ENCODE measurements at places on chromosomes 4 and X.

DNA sequence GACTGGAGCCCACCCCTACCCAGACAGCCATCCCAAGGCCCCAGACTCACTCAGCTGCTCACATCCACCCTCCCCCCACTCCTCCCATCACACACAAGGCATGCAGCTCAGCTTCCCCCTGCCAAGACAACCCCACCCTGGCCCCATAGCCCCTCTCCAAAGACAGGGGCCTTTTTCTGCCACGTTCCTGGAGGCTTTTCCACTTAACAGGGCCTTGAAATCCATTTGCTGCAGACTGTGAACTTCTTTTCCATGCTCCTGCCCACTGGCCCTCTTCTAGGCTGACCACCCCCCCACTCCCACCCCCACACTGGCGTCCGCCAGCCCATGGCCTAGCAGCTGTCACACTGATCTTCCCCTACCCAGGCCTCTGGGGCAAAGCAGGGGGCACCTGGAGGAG is 76.0 kb downstream of the PJA1 start:
- no peak for DNase-seq
- no peaks in the 10 kb centered on the region for H3K4me1 ChIP-seq
- no peak overlapping the region for H3K4me3 ChIP-seq
- no peak overlapping the region for H3K27ac ChIP-seq

DNA sequence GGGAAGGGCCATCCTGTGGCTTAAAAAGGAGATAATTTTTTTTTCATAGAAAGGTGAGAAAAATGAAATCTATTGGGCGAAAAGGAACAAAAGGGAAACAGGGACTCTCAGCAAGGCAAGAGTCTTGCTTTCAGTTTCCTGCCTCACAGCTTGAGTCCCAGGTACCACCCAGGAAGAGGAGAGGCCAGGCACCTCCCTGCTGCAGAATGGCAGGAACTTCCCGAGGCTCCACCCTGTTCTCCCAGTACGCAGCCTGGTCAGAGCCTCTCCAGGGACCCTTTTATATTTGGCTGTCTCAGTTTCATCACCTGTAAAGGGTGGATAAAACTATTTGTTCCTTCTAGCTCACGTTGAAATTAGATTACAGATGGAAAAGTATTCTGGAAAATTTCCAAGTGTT is 33.8 kb downstream of the UCHL1 start:
- no peak for DNase-seq
- H3K4me1 ChIP-seq, result no peaks in the 10 kb centered on the region
- no peaks in the 10 kb centered on the region for H3K27me3 ChIP-seq
- no peak overlapping the region for H3K4me3 ChIP-seq
- no peaks in the 10 kb centered on the region for H3K36me3 ChIP-seq

- peaks cover 28% of the 10 kb centered on the region for H3K36me3 ChIP-seq
- H3K4me3 ChIP-seq, result no peak overlapping the region
- no peaks in the 10 kb centered on the region for H3K4me1 ChIP-seq
- no peak for DNase-seq
- H3K27me3 ChIP-seq, result no peaks in the 10 kb centered on the region
Observed at GRCh38 chr4:139508581-139509237, 47.3 kb downstream of the SETD7 start.

GRCh38 chr4:87270825-87271224 is 50.4 kb upstream of the KLHL8 start:
- DNase-seq, result no peak
- peaks cover 10% of the 10 kb centered on the region for H3K27me3 ChIP-seq
- H3K4me1 ChIP-seq, result peaks cover 3% of the 10 kb centered on the region
- H3K4me3 ChIP-seq, result no peak overlapping the region

GRCh38 chr4:143405075-143405730 is 68.5 kb downstream of the GAB1 start:
- no peak for DNase-seq
- H3K4me1 ChIP-seq, result peaks cover 24% of the 10 kb centered on the region
- H3K27ac ChIP-seq, result no peak overlapping the region
- peaks cover 3% of the 10 kb centered on the region for H3K27me3 ChIP-seq
- H3K36me3 ChIP-seq, result no peaks in the 10 kb centered on the region
- no peak overlapping the region for H3K4me3 ChIP-seq

GRCh38 chrX:22136711-22137110 is 104.6 kb downstream of the PHEX start:
- DNase-seq, result no peak
- H3K36me3 ChIP-seq, result no peaks in the 10 kb centered on the region
- no peak overlapping the region for H3K4me3 ChIP-seq
- peaks cover 3% of the 10 kb centered on the region for H3K4me1 ChIP-seq
- H3K27me3 ChIP-seq, result no peaks in the 10 kb centered on the region
- no peak overlapping the region for H3K27ac ChIP-seq

DNA sequence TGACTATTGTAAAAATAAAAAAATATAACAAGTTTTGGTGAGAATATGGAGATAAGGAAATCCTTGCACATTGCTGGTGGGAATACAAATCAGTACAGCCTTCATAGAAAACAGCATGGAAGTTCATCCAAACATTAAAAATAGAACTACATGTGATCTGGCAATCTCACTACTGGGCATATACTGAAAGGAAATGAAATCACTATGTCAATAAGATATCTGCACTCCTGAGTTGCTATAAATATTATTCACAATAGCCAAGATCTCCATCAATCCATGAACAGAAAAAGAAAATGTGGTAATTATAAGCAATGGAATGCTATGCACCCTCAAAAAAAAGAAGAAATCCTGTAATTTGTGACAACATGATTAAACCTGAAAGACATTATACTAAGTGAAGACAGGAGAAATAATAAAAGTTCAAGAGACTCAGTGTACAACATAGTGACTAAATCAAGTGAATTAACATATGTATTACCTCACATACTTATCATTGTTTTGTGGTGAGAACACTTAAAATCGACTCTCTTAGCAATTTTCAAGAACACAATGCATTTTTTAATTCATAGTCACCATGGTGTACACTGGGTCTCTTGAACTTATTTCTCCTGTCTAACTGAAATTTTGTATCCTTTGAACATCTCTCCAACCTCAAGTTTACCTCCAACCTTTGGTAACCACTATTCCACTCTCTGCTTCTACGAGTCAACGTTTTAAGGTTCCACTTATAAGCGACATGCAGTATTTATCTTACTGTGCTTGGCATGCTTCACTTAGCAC is 1703.7 kb upstream of the AGA start:
- H3K4me1 ChIP-seq, result no peaks in the 10 kb centered on the region
- no peak overlapping the region for H3K27ac ChIP-seq
- H3K4me3 ChIP-seq, result no peak overlapping the region
- H3K36me3 ChIP-seq, result no peaks in the 10 kb centered on the region

DNA sequence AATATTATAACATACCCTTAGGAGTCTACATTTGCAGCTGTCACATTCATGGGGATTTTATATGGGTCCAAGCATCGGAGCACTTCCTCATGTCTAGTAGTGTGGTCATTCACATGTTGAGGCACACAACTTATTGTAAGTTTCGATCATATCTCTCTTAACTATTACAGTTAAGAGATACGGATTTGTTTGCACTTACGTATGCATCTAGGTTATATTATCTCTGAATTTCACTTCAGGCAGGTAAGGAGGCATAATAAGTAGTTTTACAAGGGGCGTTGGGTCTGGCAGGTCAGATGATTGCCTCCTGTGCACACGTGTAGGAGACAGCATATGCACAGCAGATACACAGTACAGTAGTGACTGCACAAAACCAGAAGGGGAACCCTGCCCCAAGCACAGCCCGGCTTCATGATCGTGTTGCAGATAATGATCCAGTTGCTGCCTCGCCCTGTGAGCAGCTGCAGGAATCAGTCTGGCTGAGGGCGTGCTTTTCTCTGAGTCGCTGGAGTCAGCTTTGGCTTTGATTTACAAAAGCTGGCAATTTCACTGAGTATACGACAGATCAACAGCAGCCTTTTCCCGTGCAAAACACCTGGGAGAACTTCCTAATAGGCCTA is 302.9 kb upstream of the GATB start:
- H3K36me3 ChIP-seq, result no peaks in the 10 kb centered on the region
- no peak overlapping the region for H3K4me3 ChIP-seq
- H3K27me3 ChIP-seq, result peaks cover 19% of the 10 kb centered on the region
- peaks cover 2% of the 10 kb centered on the region for H3K4me1 ChIP-seq
- DNase-seq, result no peak

GRCh38 chrX:118117741-118118140 is 1.1 kb upstream of the KLHL13 start:
- H3K27me3 ChIP-seq, result peaks cover 10% of the 10 kb centered on the region
- no peak for DNase-seq
- no peaks in the 10 kb centered on the region for H3K36me3 ChIP-seq
- no peak overlapping the region for H3K4me3 ChIP-seq

DNA sequence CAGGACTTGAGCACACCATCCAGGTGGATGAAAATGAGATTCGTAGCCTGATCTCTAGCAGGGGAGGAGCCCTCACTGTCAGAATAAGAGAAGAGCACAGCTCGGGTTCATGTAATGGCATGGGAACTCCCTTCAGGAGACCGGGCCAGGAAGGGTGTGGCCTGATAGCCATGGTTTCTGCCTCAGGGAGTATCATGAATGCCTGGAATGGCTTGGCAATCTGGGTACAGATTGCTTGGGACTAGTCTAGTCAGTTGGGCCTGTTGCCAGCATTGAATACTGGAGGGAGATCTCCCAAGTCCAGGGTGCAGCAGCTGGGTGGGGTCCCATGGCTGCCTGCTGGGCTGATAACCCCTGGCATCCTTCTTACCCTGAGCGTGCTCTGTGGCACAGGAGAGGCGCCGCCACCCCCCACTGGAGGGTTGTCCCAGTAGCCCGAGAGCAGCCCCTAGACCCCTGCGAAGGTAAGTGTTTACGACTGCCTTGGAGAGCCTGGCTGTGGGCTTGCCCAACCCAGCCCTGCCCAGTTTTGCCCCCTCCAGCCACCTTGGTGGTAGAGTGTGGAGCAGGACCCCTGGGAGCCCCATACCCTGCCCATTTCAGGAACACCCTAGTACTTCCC is 298.8 kb downstream of the TEX13A start:
- no peaks in the 10 kb centered on the region for H3K4me1 ChIP-seq
- peak; percentile 8 for DNase-seq

GRCh38 chr4:158991534-158992155 is 111.2 kb upstream of the RAPGEF2 start:
- peaks cover 3% of the 10 kb centered on the region for H3K36me3 ChIP-seq
- no peak overlapping the region for H3K27ac ChIP-seq
- H3K4me1 ChIP-seq, result peaks cover 3% of the 10 kb centered on the region
- H3K27me3 ChIP-seq, result peaks cover 6% of the 10 kb centered on the region
- H3K4me3 ChIP-seq, result no peak overlapping the region

DNA sequence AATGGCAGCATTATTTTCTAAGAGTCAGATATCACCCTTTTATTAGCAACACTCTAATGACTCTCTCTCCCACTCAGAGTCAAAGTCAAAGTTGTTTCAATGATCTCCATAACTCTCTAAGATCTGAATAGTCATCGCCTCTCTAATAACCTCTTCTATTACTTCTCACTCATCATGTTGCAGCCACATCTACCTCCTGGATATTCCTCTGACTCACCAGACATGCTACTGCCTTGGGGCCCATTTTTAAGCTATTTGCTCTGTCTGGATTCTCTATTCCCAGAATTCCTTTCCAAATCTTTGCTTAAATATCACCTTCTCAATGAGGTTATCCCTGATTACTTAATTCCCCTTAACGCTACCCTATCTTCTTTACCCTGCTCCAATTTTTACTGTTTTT is 391.8 kb upstream of the MAGEB16 start:
- no peak for DNase-seq
- H3K4me3 ChIP-seq, result no peak overlapping the region
- no peaks in the 10 kb centered on the region for H3K27me3 ChIP-seq
- H3K27ac ChIP-seq, result no peak overlapping the region
- H3K4me1 ChIP-seq, result no peaks in the 10 kb centered on the region

- DNase-seq, result no peak
- H3K4me3 ChIP-seq, result no peak overlapping the region
- no peak overlapping the region for H3K27ac ChIP-seq
- H3K27me3 ChIP-seq, result peaks cover 9% of the 10 kb centered on the region
- H3K4me1 ChIP-seq, result no peaks in the 10 kb centered on the region
Observed at GRCh38 chr4:108574402-108574801, 46.0 kb upstream of the RPL34 start.

- H3K27me3 ChIP-seq, result peaks cover 2% of the 10 kb centered on the region
- no peak for DNase-seq
- H3K36me3 ChIP-seq, result no peaks in the 10 kb centered on the region
- no peak overlapping the region for H3K27ac ChIP-seq
- no peak overlapping the region for H3K4me3 ChIP-seq
- H3K4me1 ChIP-seq, result no peaks in the 10 kb centered on the region
Observed at GRCh38 chrX:56366901-56367300, 134.7 kb downstream of the KLF8 start.

GRCh38 chr4:137960371-137961050 is 281.6 kb downstream of the SLC7A11 start:
- H3K4me3 ChIP-seq, result no peak overlapping the region
- H3K27me3 ChIP-seq, result peaks cover 2% of the 10 kb centered on the region
- no peaks in the 10 kb centered on the region for H3K36me3 ChIP-seq
- no peaks in the 10 kb centered on the region for H3K4me1 ChIP-seq

Data from memory B cell (primary cell).